Gastrocnemius medialis (tissue), 4 donors: ENCODE measurements at places on chromosomes 2 and 18. TPM values are rescaled to one million over a fixed set of nuclear protein-coding genes. Genes with fewer than 3 reads are reported as not detected.

GRCh38 chr2:188869550-188869949 lies 104.6 kb upstream of the COL3A1 start:
- H3K27ac ChIP-seq = no peak overlapping the region
- no peaks in the 10 kb centered on the region for H3K4me1 ChIP-seq
- DNase-seq = no peak
- no peak overlapping the region for H3K4me3 ChIP-seq
- no peaks in the 10 kb centered on the region for H3K27me3 ChIP-seq

DNA sequence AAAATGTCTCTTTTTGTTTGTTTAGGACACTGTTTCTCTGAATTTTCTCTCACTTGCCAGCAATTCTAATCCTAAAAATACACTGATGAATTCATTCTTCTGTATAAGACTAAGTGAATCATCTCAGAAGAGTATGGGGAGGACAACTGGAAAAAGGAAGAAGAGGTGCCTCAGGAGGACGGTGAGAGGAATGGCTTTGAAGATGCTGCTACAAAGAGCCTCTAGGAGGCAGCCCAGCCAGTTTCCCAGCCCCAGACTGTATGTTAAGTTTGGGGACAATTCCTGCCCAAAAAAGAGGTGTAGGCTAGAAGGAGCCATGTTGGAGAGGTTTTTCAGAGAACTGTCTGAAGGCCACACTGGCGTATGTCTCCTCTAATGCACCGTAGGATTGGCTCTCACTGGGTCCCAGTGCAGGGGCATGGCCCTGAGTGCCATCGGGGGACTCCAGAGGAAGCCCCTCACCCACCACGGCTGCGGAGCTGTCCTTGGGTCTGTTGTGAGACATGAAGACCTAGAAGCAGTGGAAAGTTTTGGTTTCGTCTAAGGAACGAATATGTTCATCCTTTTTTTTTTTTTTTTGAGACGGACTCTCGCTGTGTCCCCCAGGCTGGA lies 3.1 kb upstream of the SDC1 start:
- H3K27me3 ChIP-seq = peaks cover 18% of the 10 kb centered on the region
- H3K36me3 ChIP-seq = no peaks in the 10 kb centered on the region
- peaks cover 8% of the 10 kb centered on the region for H3K4me1 ChIP-seq
- DNase-seq = no peak
- H3K4me3 ChIP-seq = no peak overlapping the region

The SPATA3 gene
- not detected for total RNA-seq

DNA sequence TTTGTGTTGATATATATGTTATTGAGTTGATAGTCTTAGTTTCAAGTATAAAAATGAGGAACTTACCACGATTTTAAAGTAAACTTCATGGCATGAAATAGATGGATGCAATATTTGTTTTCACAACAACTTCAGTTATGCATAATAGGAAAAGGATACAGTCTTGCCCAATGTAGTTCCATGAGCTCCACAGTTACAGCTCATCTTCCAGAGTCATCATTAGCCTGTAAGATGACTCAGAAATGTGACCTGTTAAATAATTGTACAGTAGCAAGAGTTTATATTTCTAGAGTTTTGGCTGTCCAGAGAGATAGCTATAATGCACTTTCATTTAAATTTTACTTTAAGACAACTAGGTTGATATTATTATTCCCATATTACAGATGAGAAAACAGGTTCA lies 80.9 kb upstream of the ARHGAP28 start:
- H3K36me3 ChIP-seq = no peaks in the 10 kb centered on the region
- DNase-seq = no peak
- H3K27me3 ChIP-seq = no peaks in the 10 kb centered on the region
- H3K4me1 ChIP-seq = no peaks in the 10 kb centered on the region
- no peak overlapping the region for H3K4me3 ChIP-seq
- H3K27ac ChIP-seq = no peak overlapping the region

DNA sequence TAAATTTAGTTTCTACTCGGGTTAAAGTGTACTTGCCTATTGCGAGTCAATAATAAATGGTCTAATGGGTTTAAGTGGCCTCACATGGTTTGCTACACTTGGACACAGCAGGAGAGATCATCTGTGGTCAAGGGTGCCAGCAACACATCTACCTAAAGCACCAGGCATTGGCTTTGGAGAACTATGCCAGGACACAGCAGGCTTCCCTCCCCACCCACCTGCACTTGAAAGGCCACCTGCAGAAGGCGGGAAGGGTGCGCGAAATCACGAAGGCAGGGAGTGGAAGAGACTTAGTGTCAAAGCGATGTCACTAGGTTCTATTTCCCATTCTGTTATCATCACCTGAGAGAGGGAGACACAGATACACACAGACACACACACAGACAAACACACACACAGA lies 44.5 kb downstream of the MYT1L start:
- no peak overlapping the region for H3K4me3 ChIP-seq
- no peak for DNase-seq
- H3K4me1 ChIP-seq = no peaks in the 10 kb centered on the region
- no peak overlapping the region for H3K27ac ChIP-seq
- H3K27me3 ChIP-seq = peaks cover 4% of the 10 kb centered on the region
- H3K36me3 ChIP-seq = no peaks in the 10 kb centered on the region

- no peak overlapping the region for H3K27ac ChIP-seq
- no peak for DNase-seq
- H3K36me3 ChIP-seq = no peaks in the 10 kb centered on the region
Measured at GRCh38 chr2:157260533-157261198, 3.2 kb downstream of the GALNT5 start.

DNA sequence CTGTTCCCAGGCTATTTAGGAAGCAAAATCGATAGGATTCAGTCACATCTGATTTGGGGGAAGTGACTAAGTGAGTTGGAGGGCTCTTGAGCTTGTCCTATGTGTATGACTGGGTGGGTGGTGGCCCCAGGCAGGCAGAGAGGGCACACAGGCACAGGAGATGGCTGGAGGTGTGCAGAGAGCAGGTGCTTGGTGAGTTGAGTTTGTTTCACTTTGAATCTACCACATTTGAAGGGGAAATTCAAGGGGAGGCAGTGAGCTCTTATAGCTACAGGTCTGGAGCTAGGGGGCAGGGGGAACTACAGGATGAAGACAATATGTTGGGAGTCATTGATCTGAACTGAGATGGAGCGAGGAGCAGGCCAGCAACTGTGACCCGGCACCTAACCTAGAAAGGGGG lies 42.5 kb upstream of the TMEM200C start:
- H3K36me3 ChIP-seq = no peaks in the 10 kb centered on the region
- H3K4me1 ChIP-seq = no peaks in the 10 kb centered on the region
- H3K27ac ChIP-seq = no peak overlapping the region
- H3K4me3 ChIP-seq = no peak overlapping the region
- DNase-seq = no peak

The SATB2 gene
- total RNA-seq = 6.4 TPM
